Memory B cell (primary cell): ENCODE measurements at places on chromosomes 16 and 17.
A peak's percentile ranks its signal among the peaks of the same experiment; 100 is the strongest.

DNA sequence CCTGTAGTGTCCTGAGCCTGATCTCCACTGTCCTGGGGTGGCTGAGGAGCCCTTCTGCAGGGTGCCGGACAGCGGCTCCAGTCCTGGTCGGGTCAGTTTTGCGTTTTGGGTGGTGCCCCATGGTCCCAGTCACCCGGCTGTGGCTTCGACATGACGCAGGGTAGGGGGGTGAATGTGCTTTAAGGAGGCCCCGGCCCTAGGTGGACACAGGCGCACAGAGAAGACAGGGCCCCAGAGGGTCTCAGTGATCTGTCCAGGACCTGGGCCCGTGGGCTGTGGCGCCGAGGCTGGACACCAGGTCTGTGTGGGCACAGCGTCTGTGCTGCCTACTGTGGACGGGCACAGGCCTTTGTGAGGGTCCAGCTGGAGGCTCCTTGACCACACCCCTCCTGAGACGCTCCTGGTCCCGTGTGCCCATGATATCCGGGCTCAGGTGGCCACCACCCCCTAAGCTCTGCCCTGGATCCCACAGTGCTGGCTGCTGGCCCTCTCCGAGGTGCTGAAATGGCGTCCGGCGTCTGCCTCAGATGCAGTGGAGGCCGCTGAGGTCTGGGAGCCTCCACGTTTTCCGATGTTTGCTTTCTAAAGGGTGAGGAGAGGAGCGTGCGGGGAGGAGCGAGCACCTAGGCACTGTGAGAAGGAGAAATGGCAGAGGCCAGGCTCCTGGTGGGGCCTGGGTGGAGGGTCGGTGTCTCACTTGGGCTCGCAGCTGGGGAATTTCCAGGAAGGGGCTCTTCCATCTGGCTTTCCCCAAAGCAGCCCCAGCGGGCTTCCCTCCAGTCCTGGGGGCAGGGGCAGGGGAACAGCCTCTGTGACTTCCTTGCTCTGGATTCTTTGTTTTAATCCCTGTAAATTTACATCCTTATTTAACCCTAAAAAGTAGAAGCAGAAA is 56.1 kb upstream of the ACSF3 start:
- DNase-seq = peak; percentile 44

- no peak for DNase-seq
Measured at GRCh38 chr17:41476866-41477815, 3.8 kb downstream of the KRT35 start.

GRCh38 chr17:3976675-3977171 is 12.5 kb upstream of the ATP2A3 start:
- no peak for DNase-seq

- DNase-seq = no peak
Measured at GRCh38 chr17:71601894-71602504, 518.8 kb upstream of the SOX9 start.

GRCh38 chr16:80733407-80733806 is 71.0 kb downstream of the CDYL2 start:
- no peak for DNase-seq

DNA sequence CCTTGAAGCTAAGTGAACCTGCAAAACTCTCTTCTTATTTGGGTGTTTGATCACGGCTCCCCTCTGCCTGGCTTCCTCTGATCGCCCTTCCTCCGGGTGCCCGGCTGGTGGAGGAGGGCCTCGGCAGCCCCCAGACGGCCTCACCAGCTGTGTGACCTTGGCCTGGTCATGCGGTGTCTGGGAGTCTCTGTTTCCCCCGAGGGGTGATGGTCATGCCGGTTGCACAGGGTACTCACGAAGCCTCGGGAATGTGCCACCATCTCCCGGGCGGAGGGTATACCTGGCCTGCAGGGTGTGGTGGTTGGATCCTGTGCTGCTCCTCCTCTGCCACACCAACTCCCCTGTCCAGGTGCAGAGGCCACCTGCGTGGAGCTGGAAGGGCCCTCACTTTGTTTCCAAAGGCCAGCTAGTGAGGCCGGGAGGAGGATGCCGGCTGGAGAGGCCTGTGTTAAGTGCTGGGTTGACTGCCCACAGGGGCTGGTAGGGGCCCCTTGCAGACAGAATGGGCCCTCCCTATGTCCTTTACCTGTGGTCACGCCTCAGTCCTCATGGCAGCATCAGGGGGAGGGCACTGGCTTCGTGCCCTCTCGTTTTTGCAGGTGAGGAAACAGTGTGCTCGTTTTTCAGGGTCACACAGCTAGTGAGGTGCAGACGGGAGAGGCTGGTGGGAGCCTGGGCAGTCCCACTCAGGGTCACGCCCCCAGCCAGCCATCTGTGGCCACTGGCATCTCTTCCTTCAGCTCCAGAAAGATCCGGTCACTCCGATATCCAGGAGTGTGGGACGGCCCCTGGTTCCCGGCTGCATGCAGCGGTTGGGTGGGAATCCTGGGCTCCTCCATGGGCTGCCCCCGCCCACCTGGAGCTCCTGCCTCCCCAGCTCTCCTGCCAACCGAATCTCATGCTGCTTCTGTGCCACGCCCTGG is 148.5 kb upstream of the GSE1 start:
- no peak for DNase-seq

GRCh38 chr17:49217651-49218413 is 7.3 kb downstream of the ABI3 start:
- DNase-seq = peak; percentile 52
